ENCODE measurements at places on chromosomes 4 and X.

GRCh38 chr4:177302371-177303100 is 7.1 kb upstream of the NEIL3 start:
- DNase-seq: no peak

DNA sequence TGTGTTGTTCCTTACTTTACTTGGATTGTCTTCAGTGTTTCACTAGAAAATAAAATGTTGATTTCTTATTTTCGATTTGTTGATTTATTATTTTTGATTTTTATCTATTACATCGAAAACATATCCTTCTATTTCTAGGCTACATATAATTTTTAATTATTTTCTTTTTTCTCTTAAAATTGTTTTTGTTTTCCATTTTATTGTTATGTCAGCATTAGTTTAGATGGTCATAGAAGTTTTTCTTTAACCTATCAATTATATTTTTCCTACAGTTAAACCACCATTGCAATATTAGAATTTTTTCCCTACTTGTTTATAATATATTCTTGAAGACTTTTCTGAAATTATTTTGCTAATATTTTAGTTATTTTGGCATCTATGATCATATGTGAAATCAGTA is 1685.1 kb downstream of the RPA4 start:
- DNase-seq: no peak

DNA sequence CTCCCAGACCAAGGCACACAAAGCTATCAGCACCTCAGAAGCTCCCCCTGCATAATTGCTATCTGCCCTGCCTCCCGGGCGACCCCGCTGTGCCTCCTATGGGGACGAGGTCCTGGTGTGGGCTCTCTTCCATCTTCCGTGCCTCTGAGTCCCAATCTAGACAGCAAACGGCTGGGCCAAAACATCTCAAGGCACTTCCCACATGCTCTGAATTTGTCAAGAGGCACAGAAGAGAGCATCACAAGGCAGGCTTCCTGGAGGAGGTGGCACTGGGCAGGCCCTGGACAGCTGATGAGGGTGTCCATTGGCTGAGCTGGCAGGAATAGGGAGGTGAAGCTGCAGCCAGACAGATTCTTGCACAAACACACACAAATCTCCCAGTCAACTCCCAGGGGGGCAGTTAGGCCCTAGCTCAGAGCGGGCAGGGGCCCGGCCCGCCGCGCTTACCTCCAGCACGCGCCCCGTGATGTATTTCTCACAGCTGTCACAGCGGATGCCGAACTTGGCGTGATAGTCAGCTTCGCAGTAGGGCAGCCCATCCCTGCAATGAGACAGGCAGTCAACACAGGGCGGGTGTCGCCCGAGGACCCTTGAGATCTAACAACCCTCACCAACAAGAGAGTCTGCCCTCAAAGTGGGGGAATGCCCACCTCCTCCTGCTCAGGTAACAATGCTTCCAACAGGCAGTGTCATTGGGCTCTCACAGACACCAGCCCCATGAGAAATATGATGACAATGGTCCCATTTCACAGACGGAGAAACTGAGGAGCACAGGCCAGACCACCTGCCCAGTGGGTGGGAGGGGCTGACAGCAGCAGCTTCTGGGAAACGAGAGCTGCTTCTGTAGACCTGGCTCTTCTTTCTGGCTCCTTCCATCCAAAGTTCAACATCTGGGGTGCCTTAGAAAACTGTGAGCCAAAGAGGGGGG is 81.2 kb downstream of the ABLIM2 start:
- DNase-seq: no peak

DNA sequence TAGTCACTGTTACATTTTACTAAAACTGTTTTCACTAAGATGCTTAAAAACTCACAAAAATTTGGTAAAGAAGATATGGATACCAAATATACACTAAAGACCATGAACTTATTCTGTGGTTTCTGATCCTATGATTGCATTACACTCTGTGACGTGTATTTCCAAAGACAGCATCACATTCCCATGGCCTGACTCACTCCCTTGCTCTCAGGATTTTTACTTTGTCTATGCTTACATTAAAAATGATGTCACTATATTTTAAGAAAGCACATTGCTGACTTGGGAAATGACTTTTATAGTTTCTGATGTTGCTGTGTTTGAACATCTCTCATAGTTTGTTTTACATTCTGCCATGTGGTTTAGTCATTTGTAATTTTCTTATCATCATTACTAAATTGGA is 327.9 kb upstream of the MAGEB18 start:
- no peak for DNase-seq

DNA sequence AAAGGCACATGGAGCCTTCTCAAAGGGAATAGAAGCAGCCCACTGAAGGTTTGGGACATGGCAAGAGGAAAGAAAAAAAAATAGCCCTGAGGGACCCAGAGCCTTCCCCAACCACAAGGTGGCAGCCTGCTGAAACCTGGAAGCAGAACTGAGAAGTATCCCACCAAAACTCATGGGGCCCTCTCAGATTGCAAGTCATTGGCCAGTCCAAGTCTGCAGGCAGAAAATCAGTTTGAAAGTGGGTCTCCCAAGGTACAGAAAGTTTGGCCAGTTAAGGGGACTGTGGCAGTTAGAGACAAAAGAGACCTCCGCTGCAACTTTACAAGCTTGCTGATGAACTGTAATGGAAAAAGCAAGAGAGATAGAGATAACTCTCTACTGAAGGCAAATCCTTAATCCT is 155.8 kb downstream of the ANTXR2 start:
- DNase-seq: peak; percentile 69

- DNase-seq: no peak
Observed at GRCh38 chr4:138646383-138646782, 369.2 kb upstream of the NOCT start.

GRCh38 chr4:48139691-48140090 is 5.6 kb upstream of the TXK start:
- no peak for DNase-seq

All from D341Med (cell line).